ENCODE measurements at places on chromosomes 6 and 20.

DNA sequence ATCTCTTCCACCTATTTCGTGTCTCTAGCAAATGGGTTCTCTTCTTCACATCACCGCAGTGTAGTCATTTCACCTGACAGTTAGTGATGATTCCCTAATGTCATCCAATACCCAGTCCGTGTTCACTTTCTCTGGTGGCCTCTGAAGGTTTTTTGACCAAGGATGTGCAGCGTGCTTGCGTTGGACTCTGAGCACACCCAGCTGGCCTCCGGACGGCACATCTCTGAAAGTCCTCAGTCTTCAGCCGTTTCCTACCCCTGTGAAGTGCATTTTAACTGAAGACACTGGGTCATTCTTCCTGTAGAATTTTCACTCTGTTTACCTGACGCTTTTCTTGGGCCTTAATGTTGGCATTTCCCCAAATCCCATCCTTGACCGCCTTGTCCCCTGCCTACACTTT, 98.7 kb downstream of the ERMARD start:
- no peak for DNase-seq

DNA sequence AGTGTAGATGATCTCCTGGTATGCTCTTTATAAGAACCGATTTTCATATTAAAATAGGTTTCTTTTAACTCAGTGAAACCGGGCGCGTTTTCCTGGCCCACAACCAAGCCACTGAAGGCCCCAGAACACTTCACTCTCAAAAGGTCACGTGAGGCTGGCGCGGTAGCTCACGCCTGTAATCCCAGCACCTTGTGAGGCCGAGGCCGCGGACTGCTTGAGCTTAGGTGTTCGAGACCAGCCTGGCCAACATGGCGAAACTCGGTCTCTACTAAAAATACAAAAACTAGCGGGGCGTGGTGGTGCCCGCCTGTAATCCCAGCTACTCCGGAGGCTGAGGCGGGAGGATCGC, 402 bp upstream of the TAF8 start:
- no peak for DNase-seq

DNA sequence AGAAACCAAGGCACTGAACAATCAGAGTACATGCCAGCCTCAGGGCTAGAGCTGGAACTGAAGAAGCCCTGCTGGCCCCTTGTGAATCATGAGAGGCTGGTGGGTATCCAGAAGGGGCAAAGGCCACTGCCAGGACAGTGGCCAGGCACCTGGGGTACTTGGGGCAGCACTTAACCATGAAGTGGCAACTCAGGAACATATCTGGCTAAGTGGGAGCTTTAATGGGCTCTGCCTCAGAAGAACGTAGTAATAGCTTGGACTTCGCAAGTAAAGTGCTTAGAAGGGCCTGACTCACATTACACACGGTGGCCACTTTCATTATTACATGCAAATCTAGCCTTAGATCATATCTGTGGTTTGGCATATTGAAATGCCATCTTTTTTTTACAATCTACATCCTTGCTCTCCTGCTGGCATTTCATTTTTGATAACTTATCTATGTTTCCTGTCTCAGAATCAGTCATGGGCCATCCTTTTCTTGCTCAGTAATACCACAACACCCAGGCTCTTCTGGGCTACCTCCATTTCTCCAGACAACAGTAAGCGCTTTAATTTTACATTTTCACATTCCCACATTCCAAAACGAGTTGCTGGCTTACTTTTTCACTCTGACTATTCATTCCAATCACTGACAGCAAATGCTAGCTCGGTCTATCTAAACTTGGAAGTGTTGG, 21.6 kb downstream of the NAPB start:
- DNase-seq: no peak

DNA sequence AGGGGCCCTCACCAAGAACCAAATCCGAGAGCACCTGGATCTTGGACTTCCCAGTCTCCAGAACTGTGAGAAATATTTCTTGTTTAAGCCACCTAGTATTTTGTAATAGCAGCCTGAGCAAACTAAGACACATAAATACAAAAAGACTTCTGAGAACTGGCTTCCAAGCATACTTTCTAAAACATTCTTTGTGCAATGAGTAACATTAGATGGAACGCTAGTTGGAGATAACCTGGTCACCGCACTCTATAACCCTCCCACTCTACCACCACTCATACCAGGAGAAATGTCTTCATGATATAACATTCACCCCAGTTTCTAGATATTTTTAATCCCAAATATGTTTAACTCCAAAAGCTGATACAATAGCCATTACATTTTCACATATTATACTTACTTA, 169.5 kb upstream of the THEMIS start:
- no peak for DNase-seq

- no peak for DNase-seq
Measured at GRCh38 chr6:165647041-165647440, 16.0 kb downstream of the PDE10A start.

DNA sequence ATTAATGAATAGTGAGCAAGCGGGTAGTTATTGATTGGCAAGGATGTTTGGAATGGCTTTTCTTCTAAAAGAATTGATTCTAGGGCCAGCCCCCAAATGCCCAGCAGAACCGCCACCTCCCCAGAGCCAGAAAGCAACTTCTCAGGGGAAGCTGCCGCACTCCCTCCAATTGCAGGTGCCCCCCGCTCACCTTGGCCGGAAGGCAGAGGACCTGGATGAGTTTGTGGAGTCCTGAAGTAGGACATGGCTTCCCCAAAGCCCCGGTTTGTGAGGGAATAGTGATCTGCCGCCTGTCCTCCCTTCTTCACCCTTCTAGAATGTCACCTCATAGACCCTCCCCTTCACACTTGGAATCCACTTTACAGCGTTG, at the start of gene SPATA25:
Gene SPATA25, minus strand, starts transcription at position 277 of the 370 bp plus-strand sequence. Its CDS starts 32 bp downstream, at position 245.
- no peak for DNase-seq

DNA sequence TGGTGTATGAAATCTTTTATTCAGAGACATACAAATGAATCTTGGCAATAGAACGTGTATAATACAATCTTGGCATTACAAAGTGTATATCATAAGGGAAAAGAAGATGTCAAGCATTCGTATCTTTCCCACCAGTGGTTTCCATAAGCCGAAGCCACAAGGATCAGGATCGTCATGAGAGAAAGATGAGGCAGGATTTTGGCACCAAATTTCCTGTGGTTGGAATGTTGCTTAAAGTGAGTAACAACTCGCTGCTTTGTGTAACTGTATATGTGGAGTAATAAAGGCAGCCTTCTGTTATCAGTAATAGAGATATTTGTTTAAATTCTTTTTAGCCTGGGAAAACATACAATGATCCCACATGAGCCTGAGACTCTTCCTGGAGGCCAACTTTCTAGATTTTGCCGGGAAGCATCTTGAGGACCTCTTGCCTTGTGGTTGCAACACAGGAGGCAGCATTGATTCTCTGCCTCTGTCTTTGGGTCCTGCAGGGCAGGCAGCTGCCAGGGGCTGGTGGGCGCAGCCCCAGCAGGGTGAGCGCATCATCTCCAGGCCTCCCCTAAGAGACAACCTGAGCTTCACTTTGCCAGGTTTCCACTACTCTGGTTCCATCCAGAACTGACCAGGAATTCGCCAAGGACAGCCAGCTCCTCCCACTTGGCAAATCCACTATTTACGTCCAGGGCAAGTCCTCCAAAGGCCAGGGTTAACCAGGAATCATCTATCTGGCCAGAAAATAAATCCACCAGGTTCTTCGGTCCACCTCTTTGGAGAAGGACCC, 230.9 kb upstream of the SULF2 start:
- DNase-seq: peak; percentile 93

GRCh38 chr6:3751077-3751729, at the start of gene PXDC1:
Gene PXDC1 (minus strand): TSS chr6:3751713. CDS start chr6:3751531, 182 bp downstream.
- DNase-seq: no peak

DNA sequence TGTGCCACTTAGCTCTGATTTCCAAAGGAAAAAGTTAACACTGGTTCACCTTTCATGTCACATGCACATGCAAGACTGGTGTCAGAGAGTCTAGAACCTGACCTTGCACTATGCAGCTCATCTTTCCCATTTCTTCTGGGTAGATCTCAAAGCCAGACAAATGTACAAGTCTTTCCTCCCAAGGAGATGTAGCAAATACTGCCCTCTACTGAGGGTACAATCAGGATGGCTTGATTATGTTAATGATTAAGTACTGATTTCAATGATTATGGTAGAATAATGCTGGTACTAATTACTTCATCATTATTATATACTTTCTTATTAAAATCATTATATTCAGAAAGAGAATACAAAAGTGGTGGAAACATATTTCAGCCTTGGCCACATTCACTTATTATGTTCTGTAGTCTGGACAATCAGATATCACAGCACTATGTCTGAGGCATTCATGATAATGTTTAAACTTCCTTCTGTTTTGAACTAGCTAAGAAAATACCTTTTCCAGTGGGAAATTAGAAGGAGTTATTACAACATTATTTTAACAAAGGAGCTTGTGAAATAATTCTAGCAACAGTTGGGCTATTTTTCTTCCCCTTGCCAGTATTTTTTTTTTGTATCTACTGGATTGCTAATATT, 68.5 kb upstream of the FOXO3 start:
- peak; percentile 7 for DNase-seq

GRCh38 chr6:150406948-150407347, 38.1 kb downstream of the IYD start:
- DNase-seq: no peak

DNA sequence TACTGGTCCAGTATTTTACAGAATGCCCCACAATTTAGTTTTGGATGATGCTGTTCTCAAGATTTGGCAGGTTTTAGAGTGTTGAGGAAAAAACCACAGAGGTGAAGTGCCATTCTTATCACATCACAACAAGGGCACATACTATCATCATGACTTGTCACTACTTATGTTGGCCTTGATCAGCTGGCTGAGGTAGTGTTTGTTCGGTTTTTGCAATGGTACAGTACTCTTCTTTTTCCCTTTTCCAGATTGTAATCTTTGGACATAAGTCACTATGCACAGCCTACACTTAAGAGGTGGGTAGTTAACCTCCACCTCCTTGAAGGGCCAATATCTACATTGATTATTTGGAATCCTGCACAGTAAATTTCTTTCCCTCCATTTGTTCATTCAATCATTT, 8.8 kb downstream of the TENT5A start:
- no peak for DNase-seq

- DNase-seq: peak; percentile 1
Measured at GRCh38 chr20:26276554-26277210, 580.0 kb upstream of the ZNF337 start.

DNA sequence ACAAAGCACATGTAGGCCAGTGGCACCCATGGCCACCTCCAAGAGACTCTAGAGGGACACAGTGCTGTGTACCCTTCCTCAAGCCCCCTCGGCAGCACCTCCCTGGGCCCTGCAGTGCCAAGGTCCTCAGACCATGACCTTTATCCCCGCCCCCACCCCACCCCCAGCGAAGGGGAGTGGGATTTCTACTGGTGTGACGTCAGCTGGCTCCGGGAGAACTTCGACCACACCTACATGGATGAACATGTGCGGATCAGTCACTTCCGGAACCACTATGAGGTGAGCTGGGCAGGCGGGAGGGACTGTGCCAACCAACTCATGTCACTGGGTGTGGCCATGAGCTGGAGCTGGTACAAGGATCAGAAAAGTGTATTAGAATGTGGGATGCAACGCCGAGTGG, 38.0 kb downstream of the TTLL9 start:
- no peak for DNase-seq

- no peak for DNase-seq
Measured at GRCh38 chr6:167157863-167158262, at the start of gene GPR31. Gene GPR31 (minus strand): TSS chr6:167157980. CDS start chr6:167157831, 149 bp downstream.

GRCh38 chr6:11607383-11607782, 69.8 kb downstream of the TMEM170B start:
- no peak for DNase-seq

GRCh38 chr6:143176090-143177021, 115.7 kb downstream of the AIG1 start:
- peak; percentile 85 for DNase-seq

DNA sequence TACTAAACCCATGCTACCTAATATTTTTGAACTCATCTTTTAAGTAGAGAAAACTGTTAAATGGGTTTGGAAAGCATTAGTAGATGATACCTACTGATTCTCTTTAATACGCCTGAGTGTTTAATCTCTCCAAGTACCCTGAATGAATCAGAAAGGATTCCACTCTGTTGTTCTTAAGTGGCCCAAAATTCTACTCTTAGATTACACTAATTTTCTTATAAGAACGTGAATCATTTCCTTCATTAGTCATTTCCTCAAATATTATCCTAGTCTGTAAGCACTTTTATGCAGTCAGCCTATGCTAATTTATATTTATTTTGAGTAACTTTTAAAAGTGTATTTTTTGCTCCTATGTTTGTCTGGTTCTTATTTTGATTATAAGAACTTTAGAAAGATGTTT, 380.0 kb downstream of the BTBD9 start:
- DNase-seq: peak; percentile 51

DNA sequence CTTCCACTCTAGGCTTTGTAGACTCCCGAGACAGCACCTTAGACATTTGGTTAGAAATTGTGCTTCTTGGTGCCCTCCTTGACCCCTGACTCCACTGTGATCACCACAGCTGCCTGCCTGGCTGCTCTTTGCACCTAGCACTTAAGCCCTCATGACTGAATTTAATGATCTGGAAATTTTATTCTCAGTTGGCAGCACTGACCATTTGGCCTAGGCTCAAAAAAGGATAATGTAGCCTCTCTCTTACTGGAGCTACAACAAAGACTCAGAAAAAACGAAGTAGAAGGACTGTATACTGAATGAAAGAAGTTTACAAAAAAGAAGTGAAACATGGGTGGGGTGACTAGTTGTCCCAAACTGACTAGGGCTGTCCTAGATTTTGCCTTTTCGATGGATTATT, 11.3 kb upstream of the ABRACL start:
- DNase-seq: no peak

DNA sequence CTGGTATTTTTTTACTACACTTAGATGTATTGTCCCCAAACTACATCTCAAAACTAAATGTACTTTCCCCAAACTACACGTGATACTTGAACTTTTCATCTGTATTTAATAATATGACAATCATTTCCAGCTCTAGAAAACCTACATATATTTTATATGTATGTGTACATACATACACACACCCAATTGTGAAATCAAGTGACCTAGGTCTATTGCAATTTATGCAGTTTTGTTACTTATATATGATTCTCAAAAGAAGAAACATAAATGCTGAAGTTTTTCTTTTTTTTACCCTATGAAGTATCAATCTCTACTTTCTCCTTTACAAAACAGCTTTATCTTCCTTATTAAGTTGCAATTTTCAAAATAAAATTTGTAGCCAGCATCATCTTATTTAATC, 4.7 kb downstream of the ADNP start:
- no peak for DNase-seq

GRCh38 chr6:145749632-145750031, 14.3 kb upstream of the EPM2A start:
- peak; percentile 55 for DNase-seq

DNA sequence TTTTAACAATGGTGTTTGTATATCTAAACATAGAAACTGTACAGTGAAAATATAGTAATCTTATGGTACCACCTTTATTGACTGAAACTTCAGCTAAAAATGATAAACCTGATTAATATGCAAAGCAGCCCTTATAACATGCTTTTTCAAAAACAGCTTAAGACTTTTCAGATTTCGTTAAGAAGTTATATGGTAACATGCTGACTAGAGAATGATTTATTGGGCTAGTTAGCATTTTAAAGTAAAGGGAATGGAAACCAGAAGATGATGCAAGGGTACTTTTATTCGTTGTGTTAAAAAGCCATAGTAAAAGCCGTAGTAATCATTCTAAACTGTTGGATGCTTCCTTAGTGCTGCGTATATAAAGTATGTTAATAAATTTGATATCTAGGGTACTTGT, 50.5 kb downstream of the CBFA2T2 start:
- no peak for DNase-seq

GRCh38 chr6:82909551-82909950, 156.1 kb downstream of the UBE3D start:
- DNase-seq: peak; percentile 16
